ACHN (cell line): ENCODE measurements at places on chromosomes 16 and 17.

DNA sequence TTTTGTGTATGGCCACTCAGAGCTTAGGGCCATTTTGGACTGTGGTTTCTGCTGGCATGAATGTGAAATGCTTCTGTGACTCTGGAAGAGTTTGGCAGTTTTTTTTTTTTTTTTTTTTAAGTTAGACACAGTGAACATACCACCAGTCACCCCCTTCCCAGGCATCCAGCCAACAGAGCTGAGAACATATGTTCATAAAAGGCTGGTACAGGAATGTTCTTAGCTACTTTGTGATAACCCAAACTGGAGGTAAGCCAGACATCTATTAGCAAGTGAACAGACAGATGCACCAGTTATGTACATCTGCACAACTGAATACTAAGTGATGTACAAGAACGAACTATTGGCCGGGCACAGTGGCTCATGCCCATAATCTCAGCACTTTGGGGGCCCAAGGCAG lies 92.7 kb downstream of the ABCC1 start:
- DNase-seq, result peak; percentile 16

DNA sequence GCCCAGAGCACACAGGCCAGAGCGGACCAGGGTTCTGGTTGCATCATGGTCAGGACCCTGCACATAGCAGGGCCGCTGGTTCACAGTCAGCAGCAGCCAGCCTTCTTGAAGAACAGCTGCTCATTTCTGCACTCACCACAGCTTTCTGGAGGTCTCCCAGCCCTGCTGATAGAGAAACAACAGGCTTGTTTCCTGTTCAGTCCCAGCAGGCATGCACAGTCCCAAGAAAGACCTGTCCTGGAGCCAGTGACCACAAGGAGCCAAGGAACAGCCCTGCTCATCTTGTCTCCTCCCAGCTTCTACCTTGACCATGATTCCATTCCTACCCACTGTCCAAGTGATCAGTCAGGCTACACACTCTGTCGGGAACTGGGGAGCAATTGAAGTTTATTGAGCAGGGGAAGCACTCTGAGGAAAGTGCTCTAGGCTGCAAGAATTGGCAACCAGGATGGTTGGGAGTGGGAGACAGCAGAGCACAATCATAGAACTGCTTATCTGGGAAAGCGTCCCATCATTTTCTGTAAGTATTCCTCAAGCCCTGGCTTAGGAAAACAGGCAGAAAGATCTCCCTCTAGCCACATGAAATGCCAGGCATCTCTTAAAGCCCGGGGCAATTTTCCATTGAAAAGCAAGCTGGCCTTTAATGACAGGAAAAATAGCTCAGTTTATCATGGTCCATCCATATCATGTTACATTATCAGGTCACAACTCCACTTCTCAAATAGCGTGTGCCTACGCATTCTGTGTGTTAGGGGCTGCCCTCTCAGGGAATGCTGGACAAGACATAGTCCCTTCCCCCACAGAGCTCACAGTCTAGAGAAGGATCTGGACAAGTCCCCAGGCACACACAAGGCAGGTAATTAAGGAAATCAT lies 155.4 kb upstream of the FOXF1 start:
- no peak for DNase-seq

GRCh38 chr17:42101513-42102292 lies 3.4 kb upstream of the ZNF385C start:
- DNase-seq, result peak; percentile 74

DNA sequence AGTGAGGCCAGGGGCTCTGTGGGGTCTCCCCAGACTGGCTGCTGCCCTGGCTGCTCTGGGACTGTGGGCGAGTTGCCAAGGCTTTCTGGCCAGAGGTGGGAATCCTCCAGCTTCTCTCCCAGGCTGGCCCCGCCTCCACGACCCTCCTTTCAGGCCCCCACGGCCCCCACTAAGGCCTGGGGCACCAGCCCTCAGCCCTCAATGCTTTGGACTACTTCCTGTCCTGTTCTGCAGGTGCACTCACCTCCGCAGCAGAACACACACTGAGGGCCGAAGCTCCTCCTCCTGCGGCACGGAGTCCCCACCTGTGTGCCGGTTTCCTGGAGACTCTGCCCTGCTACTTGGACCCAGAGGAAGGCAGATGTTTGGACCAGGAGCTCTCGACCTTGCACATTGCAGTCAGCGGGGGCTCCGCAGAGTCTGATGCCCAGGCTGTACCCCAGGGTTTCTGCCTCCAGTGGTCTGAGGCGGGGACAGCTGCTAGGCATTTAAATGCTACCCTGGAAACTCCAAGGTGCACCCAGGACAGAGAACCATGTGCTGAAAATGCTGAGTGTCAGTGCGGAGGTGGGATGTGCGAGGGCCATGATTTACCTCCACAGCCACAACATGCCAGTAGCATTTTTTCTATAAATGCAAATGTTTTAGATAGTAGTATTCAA lies 223.8 kb downstream of the IRF8 start:
- no peak for DNase-seq

- no peak for DNase-seq
Measured at GRCh38 chr17:349666-350065, 2.9 kb downstream of the RPH3AL start.

DNA sequence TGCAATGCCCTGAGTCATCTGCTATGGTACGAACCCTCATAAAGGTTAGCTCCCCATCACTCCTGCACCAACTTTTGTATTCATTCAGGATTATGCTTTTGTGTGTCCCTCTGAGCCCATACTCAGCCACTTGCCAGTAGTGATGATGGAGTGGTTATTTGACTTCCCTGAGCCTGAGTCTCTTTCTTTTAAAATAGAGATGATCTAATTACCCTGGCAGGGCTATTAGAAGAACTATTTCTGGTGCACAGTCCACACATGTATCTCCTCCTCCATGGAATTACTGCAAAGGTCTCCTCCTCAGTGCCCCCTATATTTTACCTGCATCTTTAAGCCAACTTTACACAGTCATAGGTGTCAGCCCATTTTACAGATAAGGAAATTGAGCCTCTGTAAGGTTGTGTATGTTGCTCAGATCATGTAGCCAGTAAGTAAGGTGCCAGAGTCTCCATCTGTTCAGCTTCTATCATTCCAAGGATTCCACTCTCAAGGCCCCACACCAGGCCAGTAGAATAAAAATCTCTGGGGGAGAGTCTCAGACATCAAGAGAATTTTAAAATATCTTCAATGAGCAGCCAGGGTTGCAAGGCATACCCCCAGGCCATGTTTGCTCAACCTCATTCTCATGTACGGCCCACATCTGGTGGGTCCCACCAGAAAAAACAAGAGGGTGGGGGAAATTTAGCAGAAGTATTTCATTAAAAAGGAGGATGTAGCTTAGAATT lies 333.7 kb upstream of the HSBP1 start:
- no peak for DNase-seq

DNA sequence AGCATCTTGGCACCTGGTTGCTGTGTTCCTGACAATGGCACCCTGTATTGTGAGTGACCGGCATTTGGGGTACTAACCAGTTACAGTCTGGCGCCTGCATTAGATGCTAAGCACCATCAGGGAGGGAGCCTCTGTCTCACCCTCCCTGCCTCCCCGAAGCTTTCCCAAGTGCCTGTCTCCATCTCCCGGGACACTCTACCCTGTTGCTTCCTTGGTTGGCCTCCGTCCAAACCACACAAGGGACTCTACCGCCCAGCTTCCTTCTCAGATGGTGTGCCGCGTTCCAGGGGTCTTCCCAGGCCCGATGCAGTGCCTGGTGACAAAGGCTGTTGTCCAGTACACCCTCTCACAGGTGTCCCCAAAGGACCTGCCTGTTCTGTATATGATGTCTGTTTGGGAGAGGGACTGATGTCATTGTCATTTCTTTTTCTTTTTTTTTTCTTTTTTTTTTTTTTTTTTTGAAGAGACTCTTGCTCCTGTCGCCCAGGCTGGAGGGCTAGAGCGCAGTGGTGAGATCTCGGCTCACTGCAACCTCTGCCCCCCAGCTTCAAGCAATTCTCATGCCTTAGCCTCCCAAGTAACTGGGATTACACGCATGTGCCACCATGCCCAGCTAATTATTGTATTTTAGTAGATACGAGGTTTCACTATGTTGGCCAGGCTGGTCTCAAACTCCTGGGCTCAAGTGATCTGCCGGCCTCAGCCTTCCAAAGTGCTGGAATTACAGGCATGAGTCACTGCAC lies 6.7 kb downstream of the SNN start:
- DNase-seq, result peak; percentile 56

DNA sequence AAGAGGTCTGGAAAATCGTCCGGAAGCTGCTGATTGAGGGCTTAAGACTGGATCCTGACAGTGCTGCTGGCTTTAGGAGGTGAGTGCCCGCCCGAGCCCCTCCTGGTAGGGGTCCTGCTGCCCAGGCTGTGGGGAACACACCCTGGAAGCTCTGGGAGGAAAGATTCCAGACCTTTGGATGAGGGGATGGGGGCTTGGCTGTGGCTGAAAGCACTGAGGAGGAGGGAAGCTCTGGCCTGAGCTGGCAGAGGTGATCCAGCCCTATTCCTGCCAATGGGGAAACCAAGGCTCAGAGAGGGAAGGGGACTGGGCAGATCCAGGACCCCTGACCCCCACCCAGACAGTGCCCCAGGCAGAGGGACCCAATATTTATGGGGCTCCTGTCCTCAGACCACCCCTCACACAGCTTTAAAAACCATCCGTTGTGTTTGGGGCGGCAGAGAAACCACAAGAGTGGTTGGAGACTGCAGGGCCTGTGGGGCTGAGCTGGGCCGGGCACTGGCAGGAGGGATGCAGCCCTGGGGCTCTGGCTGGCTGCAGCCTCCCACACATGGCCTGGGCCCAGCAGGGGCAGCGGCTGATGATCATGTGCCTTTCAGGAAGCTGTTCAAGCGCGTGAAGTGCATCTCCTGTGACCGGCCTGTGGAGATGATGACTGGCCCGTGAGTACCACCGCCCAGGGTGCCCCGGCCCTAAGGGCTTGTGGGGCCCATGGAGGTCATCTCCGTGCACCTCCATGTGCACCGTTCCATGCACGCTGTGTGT lies 22.8 kb downstream of the UBALD1 start:
- peak; percentile 33 for DNase-seq

DNA sequence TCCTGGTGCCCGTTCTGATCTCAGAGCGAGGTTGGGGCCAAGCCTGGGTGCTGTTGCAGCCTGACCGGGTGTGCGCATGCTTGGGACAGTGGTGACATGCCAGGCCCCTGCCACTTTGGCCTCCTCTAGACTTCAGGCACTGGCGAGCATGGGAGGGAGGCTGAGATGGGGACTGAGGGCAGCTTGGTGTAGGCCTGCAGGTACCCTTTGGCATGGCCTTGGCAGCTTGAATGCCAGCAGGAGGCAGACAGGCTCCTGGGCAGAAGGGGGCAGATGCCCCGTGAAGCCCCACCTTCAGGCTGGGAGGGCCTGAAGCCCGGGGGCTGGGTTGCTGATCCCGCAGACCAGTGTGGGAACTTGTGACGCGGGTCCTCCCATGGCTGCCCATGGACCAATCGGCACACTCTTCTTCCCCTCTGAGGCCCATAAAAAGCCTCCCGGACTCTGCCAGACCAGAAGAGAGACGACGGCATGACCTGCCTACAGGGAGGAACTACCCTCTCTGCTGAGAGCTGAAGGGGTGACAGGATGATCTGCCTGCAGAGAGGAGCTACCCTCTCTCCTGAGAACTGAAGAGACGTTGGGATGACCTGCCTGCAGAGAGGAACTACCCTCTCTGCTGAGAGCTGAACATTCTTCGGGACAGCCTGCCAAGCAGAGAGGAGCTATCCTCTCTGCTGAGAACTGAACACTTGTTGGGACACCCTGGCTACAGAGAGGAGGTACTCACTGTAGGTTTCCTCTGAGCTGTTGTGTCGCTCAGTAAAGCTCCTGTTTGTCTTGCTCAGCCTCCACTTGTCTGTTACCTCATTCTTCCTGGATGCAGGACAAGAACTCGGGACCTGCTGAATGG lies 17.5 kb downstream of the RHOT1 start:
- DNase-seq, result peak; percentile 75

DNA sequence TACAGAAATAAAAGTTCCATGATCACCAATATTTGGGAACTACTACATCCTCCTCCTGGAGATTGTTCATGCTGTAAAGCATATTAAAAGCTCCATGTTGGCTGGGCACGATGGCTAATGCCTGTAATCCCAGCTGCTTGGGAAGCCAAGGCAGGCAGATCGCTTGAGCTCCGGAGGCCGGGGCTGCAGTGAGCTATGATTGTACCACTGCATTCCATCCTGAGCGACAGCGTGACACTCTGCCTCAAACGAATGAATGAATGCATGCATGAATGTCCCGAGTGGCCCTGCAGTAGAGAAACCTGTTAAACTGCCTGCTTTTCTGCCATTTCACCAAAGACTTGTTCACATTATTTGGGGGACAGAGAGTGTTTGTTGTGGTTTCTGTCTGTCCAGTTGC lies 15.0 kb downstream of the CNEP1R1 start:
- DNase-seq, result no peak

GRCh38 chr17:29633886-29634285 lies 11.2 kb upstream of the CORO6 start:
- DNase-seq, result no peak

DNA sequence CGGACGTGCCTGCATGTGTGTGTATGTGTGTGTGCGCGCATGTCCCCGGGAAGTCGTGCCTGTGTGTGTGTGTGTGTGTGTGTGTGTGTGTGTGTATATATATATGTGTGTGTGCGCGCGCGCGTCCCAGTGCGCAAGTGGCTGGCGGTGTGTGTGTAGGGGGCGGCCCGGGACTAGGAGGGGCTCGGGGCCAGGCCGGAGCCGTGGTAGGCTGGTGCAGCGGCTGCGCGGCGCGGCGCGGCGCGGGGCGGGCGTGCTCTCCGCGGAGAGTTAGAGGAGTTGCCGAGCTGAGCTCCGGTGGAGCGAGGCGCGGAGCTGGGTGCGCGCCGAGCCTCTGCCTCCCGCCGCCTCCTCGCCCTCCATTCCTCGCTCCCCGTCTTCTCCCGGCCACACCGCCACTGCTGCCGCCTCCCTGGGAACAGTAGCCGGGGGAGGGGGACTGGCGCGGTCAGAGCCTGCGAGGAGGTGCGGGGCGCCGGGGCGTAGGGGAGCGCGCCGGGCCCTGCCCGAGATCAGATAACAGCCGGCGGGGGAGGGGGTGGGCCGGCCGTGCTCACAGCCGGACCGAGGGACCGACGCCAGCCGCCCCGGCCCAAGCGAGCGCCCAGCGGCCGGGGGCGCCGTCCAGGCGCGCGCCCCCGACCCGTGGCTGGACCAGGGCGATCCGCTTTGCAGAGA lies at the start of gene KCNJ12:
TSS of gene KCNJ12 (plus strand) at position 277 of the 678 bp plus-strand sequence. CDS start 38,986 bp downstream, outside the sequence.
- DNase-seq, result peak; percentile 17

DNA sequence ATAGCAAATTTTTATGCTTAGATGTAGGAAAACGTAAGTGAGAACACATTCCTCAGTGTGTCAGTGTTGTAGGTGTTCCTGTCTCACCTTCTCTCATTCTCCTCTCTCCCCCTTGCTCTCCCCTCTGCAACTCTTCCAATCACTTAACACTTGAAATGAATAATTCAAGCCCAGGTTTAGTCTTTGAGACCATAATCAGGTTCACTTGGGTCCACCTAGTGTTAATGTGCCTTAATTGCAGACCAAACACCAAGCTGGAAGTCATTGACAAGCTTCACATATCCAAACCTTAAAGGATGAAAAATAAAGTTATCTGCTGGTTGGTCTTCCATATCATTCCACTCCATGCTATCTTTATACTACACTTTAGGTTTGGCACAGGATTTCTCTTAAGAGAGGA lies 37.0 kb downstream of the STXBP4 start:
- DNase-seq, result peak; percentile 60

- DNase-seq, result no peak
Measured at GRCh38 chr17:65539630-65540266, 21.7 kb downstream of the AXIN2 start.

GRCh38 chr16:57166451-57166850 lies 19.4 kb downstream of the PSME3IP1 start:
- no peak for DNase-seq

GRCh38 chr17:51152766-51153209 lies 571 bp upstream of the NME1 start:
- peak; percentile 49 for DNase-seq

GRCh38 chr16:67531247-67531646 lies 2.6 kb downstream of the RIPOR1 start:
- no peak for DNase-seq

- DNase-seq, result peak; percentile 73
Measured at GRCh38 chr17:42312285-42313130, 24.2 kb downstream of the STAT5A start.
